NCI-H69 (cell line): ENCODE measurements at places on chromosomes 12 and 14.

GRCh38 chr14:51951656-51952055, 37.7 kb upstream of the RTRAF start:
- DNase-seq: peak; percentile 96

- peak; percentile 56 for DNase-seq
Measured at GRCh38 chr14:41607304-41607775, 664 bp downstream of the LRFN5 start.

DNA sequence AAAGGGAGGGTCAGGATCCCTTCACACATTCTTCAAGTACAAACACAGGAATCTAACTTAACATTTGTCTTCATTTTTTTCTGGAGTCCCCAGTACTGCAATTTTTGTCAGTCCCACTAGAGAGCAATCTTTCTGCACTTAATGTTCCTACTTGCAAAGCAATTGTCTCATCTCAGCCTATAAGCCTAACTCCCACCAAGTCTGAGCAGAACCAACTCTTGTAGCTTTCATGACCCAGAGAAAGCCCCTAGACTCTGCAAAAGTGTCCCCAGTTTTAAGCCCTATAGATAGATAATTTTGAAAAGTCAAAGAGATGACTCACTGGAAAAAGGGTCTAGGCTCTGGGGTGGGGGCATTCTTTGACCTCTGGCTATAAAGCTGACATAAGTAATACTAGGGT, 1.8 kb upstream of the ZBTB39 start:
- DNase-seq: peak; percentile 85

DNA sequence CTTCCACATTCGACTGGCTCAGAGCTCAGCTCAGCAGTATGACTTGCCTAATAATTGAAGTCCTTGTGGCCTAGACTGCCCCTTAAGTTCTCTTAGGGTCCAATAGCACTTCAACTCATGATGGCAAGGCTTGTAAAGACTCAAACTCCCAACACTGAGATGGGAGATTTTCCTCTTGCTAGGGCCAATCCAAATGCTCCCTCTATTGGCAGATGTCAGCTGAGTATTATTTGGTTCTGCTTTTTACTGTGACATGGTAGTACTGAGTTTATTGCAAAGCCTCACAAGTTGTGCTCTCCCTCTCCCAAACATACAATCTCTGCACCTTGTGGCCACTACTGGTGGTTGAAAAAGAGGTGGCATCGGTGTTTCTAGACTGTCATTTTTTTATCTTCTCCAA, 164.2 kb downstream of the ALG10 start:
- no peak for DNase-seq

GRCh38 chr12:50051101-50051806, 6.1 kb upstream of the ASIC1 start:
- peak; percentile 59 for DNase-seq

DNA sequence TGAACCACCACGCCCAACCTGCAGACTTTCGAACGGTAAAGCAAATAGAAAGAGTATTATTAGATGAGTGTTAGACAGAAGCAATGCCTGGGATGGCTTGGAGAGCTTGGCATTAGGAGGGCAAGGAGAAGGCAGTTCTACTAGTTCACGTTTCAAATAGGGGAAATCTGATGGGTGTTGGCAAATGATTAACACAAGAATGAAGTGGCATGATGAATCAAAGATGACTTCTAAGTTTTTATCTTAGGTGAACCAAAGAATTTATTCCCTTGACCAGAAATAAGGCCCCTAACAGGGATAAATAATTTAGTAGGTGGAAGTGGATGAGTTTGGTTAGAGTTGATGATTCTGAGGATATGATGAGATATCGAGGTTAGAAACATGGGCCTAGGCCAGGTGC, 38.5 kb downstream of the DRAM1 start:
- no peak for DNase-seq

- DNase-seq: no peak
Measured at GRCh38 chr12:127351481-127352010, 915.4 kb upstream of the TMEM132C start.

DNA sequence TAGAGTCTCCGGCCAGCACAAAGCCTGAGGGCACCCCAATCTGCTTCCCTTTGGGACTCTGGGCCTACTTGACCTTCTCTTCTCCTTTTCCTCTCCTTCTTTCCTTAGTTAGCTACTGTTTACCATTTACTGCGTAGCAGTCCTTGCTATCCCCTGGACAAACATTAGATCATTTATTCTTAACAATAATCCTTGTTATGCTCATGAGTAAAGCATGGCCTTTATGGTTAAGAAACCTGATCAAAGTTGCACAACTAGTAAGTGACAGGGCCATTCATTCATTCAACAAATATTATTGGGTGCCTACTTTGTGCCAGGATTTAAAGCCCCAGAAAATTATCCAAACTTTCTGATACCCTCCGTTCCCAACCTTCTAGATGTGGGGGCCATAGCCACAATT, 3.2 kb upstream of the HDAC7 start:
- DNase-seq: no peak

- DNase-seq: peak; percentile 68
Measured at GRCh38 chr12:97047361-97047760, 140.3 kb downstream of the NEDD1 start.

- DNase-seq: no peak
Measured at GRCh38 chr12:74227846-74228545, 309.6 kb upstream of the ATXN7L3B start.

DNA sequence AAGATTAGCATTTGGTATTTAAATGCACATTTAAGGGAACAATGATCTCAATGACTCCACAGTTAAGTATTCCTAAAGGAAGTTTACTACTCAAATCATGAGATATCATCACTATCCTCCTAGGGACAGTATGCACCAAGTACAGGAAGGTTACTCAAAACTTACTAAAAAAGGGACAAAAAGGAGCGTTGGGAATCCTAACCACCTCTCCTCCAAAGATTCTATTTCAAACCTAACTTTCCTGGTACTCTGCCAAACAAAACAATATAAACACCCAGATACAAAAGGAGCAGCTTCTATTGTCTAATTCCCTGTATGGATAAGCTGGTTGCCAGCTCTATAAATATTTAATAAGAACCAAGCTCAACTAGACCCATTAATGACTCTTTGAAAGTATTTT, 377.7 kb downstream of the NUAK1 start:
- DNase-seq: peak; percentile 8

- peak; percentile 22 for DNase-seq
Measured at GRCh38 chr12:132529906-132530305, 40.0 kb downstream of the FBRSL1 start.

- peak; percentile 86 for DNase-seq
Measured at GRCh38 chr12:67419810-67420209, 150.7 kb downstream of the CAND1 start.

- DNase-seq: no peak
Measured at GRCh38 chr12:19387161-19387560, 52.1 kb upstream of the AEBP2 start.

DNA sequence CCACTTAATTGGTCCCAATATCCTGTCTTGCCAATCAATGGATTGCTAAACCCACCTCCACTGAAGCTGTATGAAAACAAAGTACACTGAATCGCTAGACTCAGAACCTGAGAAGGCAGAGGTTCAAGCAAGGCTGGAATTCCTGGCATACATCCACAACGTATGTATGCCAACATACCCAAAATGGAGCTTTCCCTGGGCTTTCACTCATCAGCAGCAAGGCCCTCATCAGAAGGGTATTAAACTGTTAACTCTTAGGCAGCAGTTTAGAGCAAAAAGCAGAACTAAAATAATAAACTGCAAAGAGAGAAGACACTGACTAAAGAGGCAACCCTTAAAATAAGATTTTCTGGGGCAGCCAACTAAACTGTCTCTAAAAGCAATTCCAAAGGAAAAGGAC, 13.6 kb downstream of the MED13L start:
- peak; percentile 71 for DNase-seq

- no peak for DNase-seq
Measured at GRCh38 chr14:22513066-22513812, 75.8 kb downstream of the DAD1 start.

- no peak for DNase-seq
Measured at GRCh38 chr12:55696141-55696540, 11.6 kb downstream of the ITGA7 start.

GRCh38 chr12:122126713-122127597, 47.1 kb downstream of the IL31 start:
- no peak for DNase-seq

DNA sequence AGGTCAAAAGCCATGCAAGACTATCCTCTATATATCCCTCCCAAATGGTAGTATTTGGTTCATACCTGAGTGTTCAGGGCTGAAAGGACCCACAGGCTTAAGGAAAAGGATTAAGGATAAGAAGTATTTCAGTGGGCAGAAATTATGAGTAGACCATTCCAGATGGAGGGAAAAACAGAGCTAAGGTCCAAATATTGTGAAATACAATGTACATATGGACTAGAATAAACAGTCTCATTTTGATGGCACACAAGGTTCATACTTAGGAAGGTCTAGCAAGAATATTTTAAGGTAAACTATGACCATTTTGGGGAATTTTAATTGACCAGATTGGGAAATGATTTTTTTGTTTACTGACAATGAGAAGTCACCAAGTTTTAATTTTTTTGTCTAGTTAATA, 124.6 kb downstream of the PRKD1 start:
- DNase-seq: no peak

DNA sequence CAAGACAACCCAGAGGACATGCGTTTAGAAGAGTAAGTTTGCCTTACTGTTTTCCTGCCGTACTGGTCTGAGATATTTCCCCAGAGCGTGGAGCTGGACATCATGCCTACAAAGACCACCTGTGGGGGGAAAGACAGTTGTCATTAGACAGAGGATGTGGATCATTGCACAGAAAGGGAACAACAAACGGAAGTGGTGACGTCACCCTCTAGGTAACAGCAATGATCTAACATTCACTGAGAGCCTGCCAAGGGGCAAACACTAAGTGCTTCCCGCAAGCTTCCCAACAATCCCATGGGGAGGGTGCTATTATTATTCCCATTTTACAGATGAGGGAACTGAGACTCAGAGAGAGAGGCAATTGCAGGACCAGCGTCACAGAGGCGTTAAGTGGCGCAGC, 48.5 kb downstream of the SVOP start:
- peak; percentile 94 for DNase-seq

- no peak for DNase-seq
Measured at GRCh38 chr12:11702959-11703358, 53.5 kb downstream of the ETV6 start.

DNA sequence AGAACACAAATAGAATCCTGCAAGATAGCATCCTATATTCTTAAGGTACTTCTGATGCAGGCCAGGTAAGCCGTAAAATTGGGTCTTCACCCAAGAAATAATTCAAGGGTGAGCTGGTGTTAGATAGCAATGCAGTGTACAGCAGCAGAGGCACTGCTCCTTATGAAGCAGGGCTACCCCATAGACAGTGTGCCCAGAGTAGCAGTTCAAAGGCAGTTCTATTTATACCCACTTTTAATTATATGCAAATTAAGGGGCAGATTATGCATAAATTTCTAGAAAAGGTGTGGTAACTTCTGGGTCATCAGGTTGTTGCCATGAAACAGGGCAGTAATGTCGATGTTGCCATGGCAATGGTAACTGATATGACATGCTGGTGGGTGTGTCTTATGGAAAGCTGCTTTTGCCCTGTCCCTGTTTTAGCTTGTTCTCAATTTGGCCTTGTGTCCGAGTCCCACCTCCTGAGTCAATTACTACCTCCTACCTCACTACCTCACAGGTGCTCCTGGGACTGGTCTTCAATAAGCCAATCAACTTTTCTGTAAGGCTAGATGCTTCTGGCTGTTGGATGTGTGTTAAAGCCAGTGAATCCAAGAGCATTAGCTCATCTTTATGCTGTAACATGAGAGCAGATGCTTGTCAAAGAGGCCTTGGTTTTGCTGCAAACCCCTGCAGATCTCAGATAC, 61.0 kb downstream of the PPM1A start:
- peak; percentile 84 for DNase-seq

DNA sequence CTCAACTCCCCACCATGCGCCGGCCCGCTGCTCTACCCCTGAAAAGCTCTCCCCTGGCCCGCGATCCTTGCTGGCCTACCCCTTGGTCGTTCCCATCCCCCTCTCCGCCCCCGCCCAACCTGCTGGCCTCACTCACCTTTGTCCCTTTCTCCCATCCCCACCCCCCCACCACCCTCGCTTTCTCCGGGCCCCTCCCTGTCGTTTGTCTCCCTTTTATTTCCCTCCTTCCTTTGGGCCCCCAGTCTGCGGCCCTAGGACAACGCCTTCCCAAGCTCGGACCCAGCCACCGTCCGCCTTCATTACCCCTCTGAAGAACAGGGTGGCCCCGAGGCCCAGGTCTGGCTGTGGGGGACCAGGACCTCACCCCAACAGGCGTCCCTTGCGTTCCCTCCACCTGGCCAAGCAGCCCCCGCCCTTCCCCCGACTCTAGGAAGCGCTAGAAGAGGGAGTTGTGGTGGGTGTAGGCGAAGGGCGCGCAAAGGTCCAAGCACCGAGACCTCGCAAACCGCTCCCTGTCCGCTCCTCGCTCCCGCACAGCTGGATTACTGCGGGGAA, 6.9 kb upstream of the SLC7A7 start:
- no peak for DNase-seq

DNA sequence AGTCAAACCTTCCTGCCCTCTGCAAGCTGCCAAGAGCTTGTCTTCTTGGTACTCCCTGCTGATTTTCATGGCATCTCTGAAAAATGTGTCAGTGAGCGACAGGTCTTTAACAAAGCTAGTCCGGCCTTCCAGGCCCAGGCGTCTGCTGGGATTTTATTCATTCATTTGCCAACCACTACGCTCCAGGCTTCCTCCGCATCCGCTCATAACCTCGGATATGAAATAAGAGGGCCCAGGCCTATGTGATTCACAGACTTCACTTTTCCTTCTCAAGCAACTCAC, 13.8 kb downstream of the TSPAN9 start:
- DNase-seq: no peak

- DNase-seq: no peak
Measured at GRCh38 chr12:11763760-11764520, 114.5 kb downstream of the ETV6 start.

GRCh38 chr14:21385188-21385904, 1.5 kb upstream of the SUPT16H start:
- peak; percentile 56 for DNase-seq

GRCh38 chr14:74821267-74821915, 54.6 kb downstream of the PROX2 start:
- DNase-seq: no peak
